ENCODE measurements at places on chromosomes 2 and 18.

GRCh38 chr2:47344890-47345589 lies 57.9 kb upstream of the MSH2 start:
- DNase-seq, result peak; percentile 97

DNA sequence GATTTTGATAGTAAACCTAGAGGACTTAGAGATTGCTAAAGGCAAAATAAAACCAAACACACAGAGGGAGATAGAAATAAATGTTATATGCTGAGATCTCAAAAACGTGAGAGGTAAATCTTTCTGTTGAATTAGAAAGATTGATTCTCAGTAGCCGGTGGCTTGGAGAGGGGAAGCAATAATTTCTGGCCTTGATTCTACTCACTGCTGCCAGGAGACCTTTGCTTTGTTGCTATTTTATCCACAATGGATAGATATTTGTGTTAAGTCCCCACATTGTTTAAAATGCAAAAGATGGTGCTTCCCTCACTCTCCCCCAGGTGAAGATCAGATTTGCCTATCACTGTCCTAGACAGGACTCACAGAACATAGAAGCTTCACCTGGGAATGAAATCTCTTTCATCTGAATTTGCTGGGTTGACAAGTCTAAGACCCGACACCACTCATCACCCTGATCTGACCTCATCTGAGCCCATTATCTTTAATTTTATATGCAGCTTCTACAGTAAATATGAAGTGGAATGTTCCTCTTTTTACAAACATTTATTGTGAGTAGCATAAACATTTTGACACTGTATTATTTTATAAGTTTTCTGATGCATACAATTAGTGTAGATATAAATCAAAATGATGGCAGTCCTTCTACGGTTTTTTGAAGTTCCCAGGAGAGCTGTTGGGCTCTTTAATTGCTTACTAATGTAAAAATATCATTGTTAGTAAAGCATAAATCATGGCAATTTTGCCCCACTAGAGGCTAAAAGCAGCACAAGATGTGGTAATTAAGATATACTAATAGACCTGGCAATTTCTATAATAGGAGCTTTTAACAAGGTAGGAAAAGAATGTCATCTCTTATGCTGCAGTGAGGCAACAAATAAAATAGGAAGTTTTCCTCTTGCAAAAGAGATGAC lies 149.7 kb downstream of the DCC start:
- no peak for DNase-seq

DNA sequence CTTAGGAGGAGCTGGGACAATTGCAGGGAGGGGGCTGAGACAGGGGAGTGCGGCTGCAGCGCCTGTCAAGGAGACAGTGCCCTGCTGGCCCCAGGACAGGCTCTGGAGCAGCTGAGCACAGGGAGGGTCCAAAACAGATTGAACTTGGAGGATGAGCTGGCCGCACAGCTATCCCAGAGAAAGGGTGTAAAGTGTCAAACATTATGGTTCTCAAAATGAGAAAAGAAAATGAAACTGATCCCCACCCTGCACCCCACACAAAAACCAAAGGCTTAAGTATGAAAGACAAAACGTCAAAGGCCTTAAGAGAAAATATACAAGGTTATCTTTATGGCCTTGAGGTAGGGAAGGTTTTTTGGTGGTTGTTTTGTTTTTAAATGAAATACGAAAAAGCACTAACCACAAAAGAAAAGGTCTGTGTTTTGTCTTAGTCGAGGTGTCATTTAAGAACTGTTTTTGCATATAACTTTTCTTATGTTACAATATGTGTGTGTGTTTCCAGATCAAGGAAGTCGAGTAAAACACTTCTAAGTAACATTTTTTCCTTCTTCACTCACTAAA lies 111.8 kb downstream of the HDAC4 start:
- no peak for DNase-seq

DNA sequence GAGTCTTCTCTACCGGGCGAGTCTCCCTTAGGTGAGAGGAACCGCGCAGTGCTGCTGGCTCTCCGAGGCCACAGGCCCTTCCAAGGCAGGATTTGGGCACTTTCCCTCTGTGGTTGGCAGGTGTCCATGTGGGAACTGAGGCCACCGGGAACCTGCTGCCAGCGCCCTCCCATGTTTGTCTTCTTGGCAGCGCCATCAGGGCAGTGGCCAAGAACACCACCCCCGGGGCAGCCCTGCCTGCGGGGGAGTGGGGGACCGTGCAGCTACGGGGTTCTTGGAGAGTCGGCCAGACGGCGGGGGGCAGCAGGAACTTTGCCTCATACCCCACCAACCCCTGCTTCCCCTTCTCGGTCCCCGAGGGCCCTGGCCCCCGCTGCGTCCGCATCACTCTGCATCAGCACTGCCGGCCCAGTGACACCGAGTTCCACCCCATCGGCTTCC lies 10.0 kb downstream of the CAPN10 start:
- no peak for DNase-seq

DNA sequence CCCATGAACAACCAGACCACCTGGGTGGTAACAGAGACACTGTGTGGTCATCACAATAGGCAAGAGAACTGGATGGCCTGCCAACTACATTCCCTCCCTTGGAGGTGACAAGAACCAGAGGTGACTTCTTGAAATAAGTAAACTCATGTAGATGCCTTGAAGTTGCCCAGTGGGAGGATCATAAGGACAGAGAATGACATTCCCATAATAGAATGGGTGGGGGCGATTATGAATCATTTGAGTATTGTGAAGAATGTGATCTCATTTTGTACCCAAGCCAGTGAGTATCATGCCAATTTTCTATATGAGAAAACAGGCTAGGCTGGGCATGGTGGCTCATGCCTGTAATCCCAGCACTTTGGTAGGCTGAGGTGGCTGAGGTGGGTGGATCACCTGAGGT lies 211.4 kb upstream of the GYPC start:
- DNase-seq, result no peak

- no peak for DNase-seq
These were observed 1.5 kb downstream of the PELI1 start for GRCh38 chr2:64142741-64143168.

GRCh38 chr2:158725441-158725891 lies 69.7 kb upstream of the DAPL1 start:
- DNase-seq, result no peak

All from stomach (tissue), 19 donors.